ENCODE measurements at places on chromosomes 7 and 10. TPM values are rescaled to one million over a fixed set of nuclear protein-coding genes. Genes with fewer than 3 reads are reported as not detected.

ASB15 gene
- total RNA-seq: not detected

DPP6 gene
- 0.05 TPM for total RNA-seq

HOXA3 gene
- total RNA-seq: 4.2 TPM

KLF14 gene
- 0.05 TPM for total RNA-seq

SPDYE5 gene
- 0.35 TPM for total RNA-seq

ZNF727 gene
- not detected for total RNA-seq
